ENCODE measurements at places on chromosomes 4 and X.

GRCh38 chr4:133152831-133153481 lies 3.9 kb downstream of the PCDH10 start:
- DNase-seq, result no peak

DNA sequence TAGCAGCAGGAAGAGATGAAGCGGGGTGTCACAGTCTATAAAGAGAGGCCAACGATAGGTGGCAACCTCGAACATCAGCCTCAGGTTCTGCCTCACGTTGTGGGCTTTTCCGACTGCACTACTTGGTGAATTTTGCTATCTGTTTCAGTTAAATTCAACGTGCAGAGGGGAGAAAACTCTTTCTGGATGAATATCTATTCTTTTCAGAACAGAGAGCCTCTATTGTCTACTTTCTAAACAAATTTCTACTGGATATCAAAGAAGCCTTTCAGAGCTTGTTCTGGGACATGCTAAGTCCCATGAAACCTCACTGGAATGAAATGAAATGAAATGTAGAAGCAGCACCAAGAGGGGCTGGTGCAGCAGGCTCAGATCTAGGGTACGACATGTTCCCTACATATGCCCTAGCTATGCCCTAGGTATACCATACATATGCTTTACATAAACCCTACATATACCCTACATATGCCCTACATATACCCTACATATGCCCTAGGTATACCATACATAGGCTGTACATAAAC lies 116.5 kb upstream of the TRIM2 start:
- DNase-seq, result no peak

- DNase-seq, result peak; percentile 84
These were observed 325.0 kb downstream of the ARHGAP10 start for GRCh38 chr4:148056879-148057278.

- DNase-seq, result no peak
These were observed 5.3 kb upstream of the SPOCK3 start for GRCh38 chr4:167239627-167240026.

DNA sequence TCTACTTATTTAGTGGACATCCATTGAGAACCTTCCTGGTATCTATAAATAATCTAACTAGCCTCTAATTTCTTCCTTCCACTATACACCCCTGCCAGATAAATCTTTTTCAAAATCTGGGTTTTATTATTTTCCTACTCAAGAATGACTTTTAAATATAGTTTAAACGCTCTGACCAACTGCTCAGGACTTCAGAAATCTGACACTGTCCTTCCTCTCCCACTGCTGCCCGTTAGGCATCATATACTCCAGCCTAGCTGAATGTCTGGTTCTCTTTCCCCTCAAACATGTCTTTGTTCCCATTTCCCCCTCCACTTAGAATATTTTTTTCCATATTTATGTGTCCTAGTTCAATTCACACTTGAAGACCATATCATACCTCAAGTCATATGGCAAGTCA lies 35.2 kb upstream of the CBLL2 start:
- DNase-seq, result no peak

- no peak for DNase-seq
These were observed 92.7 kb downstream of the PJA1 start for GRCh38 chrX:69072486-69073006.

DNA sequence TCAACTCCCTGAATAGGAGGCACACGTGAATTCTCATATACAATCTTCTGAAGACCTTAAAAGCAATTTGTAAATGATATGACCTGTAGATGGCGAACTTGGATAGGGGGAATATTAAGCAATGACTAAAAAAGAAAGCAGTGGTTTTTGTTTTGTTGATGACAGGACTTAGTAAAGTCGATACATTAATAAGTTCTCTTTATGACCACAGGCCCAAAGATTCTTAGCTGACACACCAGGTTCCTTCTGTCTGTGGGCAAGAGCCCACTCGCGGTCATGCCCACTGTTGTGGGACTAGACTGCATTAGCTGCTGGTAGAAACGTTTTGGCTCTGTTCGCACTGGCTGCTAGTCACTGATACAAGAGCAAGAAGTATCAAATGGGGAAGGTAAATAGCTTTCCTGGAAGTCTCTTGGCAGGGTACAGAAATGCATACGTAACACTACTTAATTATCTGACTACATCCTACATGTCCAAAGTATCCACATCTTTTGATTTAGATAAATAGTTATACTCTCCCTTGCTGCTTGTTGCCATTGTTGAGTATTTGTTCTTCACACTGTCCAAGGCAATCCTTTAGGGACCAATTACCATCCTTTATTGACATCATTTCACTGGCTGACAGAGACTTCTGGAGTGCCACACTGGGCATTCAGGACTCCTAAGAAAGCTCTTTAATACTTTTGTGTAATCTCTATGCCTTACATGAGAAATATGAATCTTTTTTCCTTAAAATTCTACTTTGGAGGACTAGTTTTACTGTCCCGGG lies 31.0 kb downstream of the ALPK1 start:
- peak; percentile 64 for DNase-seq

GRCh38 chrX:118755633-118756032 lies 28.2 kb downstream of the IL13RA1 start:
- no peak for DNase-seq

- no peak for DNase-seq
These were observed 101.5 kb downstream of the EGF start for GRCh38 chr4:110014233-110014632.

DNA sequence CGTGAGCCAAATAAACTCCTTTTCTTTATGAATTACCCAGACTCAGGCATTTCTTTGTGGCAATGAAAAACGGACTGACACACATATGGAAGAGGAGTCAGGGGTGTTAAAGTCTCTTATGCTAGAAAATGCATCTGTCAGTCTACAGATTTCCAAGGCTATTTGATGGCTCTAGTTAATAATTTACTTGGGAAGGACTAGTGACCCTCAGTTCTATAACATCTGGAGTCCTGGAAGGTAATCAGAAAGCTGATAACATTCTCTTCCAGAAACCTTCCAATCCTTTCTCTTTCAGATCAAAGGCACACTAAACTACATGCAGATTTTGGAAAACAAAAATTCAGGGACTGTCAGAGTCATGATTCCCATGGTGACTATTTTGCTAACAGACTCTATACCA lies 142.0 kb upstream of the TEX13D start:
- DNase-seq, result no peak

Data from activated CD4-positive, alpha-beta T cell treated with anti-CD3 and anti-CD28 coated beads, Interleukin-2, amount 10 ng/mL, durations not matched to agents 24 days and 14 days (primary cell).